Cerebellar cortex (tissue), 1 donor: ENCODE measurements at places on chromosomes 7 and 10.

GRCh38 chr7:70390251-70390650 lies 741.7 kb upstream of the GALNT17 start:
- no peak for DNase-seq

DNA sequence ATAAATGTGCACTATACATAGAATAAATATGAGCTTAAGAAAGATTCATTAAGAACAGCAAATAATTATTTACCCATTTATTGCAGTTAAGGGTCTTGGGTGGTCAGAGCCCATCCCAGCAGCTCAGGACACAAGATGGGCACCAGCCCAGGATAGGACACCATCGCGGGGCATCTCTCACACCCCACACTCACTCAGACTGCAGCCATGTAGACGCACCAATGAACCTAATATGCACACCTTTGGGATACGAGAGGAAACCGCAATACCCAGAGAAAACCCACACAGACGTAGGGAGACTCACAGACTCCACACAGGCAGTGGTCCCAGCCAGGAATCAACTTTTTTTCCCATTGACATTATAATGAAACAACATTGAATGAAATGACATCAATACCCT lies 36.0 kb downstream of the CARD11 start:
- no peak for DNase-seq

- DNase-seq, result no peak
Measured at GRCh38 chr10:15787426-15787825, 67.7 kb upstream of the ITGA8 start.

DNA sequence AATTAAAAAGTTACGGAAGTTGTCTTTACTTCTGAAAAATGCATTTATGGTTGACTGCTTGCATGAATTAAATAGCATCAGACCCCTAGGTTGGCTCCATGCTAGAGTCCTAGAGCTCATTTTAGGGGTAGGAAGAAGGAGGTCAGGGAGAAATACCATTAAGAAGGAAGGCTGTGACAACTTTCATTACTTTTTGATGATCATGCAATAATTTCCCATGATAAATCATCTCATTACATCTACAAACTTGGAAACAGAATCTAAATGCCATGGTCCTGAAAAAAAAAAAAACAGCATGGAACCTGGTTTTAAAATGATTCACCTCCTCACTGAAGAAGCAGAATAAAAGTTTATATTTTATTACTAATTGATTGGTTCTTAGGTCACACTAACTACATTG lies 20.3 kb upstream of the PLXNA4 start:
- no peak for DNase-seq

- no peak for DNase-seq
Measured at GRCh38 chr7:81990395-81990794, 220.5 kb upstream of the HGF start.
